Stimulated activated CD8-positive, alpha-beta memory T cell treated with anti-CD3 and anti-CD28 coated beads, Interleukin-7, amount 100 ng/mL, for 24 hours (primary cell): ENCODE measurements at places on chromosomes 2 and 18.

DNA sequence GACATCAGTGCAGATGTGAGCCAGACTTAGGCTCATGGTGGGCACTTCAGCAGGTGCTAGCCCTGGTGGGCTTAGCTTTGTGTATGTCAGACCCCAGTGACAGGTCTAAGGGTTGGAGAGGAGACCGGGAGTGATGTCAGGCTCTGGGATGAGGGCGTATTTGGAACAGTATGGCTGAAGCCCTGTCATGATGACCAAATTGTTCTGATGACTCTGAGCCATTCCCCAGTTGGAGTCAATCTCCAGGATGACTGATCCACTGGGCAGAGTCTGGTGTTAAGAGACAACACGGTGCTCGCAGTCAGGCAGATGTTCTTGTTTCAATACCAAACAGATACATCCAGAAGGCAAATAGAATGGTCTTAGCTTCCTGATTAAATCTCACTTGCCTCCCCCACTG, 241.5 kb downstream of the SOX11 start:
- DNase-seq = no peak

DNA sequence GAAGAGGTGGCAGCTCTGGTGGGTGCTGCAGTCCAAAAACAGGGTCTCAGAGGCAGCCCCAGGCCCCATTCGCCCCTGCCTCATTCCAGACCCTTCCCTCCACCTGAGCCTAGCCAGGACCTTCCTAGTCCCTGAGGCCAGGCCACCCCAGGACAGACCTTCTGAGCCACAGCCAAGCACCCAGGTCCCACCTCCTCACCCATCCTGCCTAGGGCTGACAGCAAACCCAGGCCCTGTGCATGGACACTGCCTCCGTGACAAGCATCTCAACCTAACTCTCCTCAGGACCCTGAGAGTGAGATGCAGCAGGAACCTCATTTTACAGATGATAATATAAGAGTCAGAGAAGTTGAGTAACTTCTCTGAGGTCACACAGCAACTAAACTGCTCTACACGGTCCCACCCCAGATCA, 15.5 kb downstream of the ADRA2B start:
- DNase-seq = no peak

DNA sequence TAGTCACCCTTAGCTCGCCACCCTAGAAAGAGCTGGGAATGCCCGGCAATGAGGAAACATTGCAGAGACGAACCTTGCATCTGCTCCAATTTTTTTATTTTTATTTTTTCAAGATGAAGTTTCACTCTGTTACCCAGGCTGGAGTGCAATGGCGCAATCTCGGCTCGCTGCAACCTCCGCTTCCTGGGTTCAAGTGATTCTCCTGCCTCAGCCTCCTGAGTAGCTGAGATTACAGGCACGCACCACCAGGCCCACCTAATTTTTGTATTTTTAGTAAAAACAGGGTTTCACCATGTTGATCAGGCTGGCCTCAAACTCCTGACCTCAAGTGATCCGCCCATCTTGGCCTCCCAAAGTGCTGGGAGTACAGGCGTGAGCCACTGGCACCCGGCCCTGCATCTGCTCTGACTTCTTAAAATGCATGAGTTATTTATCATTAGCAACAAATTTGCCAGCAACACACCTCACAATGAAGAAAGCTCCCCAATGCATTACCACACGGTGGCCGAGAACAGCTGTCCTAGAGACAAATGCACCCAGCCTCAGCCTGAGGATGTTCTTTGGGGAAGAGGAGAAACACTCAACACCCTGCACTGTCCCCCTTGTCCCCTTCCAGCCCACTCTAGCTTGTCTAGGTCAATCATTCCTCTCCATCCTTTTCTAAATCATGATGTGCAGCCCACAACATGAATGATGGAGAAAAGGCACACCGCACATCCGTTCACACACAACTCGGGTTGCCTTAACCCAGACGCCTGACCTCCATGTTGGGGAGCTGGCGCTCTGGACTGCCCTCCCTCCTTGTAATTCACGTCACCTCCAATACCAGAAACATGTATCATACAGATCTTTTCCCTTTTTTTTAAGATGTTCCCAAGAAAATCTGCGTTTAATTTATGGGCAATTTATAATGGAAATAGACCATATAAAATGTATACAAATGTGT, 46.9 kb downstream of the TTC32 start:
- no peak for DNase-seq

- no peak for DNase-seq
Observed at GRCh38 chr2:134466141-134466540, 212.3 kb downstream of the MGAT5 start.

- no peak for DNase-seq
Observed at GRCh38 chr18:6366776-6367175, 47.9 kb downstream of the L3MBTL4 start.

DNA sequence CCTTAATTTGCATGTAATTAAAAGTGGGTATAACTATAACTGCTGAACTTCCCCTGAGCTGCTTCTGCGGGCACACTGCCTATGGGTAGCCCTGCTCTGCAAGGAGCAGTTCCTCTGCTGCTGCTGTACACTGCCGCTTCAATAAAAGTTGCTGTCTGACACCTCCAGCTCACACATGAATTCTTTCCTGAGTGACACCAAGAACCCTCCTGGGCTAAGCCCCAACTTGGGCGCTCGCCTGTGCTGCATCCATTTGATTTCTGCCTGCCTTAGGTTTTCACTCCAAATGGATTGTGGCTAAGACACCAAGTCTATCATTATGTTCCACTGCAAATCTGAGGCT, 215.7 kb downstream of the ANAPC1 start:
- DNase-seq = no peak

DNA sequence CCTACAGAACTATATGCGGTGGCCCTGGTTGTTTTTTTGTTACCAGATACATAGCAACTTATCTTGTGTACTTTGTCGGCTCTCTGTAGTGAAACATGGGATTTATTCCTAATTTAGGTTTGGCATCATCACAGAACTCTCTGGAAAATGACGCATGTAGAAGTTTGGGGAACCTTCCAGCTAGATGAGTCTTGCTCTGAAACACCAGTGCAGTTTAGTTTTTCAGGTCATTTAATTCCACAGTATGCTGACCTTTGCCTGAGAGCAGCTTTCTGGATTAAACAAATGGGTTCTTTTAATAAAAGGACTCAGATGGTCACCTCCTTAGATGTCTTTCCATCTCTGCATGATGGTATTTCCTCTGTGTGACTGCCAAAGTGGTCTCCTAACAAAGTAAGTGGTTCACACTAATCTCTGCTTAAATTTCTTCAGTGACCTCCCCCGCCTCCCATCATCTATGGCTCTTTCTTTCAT, 39.9 kb downstream of the MYO3B start:
- no peak for DNase-seq

DNA sequence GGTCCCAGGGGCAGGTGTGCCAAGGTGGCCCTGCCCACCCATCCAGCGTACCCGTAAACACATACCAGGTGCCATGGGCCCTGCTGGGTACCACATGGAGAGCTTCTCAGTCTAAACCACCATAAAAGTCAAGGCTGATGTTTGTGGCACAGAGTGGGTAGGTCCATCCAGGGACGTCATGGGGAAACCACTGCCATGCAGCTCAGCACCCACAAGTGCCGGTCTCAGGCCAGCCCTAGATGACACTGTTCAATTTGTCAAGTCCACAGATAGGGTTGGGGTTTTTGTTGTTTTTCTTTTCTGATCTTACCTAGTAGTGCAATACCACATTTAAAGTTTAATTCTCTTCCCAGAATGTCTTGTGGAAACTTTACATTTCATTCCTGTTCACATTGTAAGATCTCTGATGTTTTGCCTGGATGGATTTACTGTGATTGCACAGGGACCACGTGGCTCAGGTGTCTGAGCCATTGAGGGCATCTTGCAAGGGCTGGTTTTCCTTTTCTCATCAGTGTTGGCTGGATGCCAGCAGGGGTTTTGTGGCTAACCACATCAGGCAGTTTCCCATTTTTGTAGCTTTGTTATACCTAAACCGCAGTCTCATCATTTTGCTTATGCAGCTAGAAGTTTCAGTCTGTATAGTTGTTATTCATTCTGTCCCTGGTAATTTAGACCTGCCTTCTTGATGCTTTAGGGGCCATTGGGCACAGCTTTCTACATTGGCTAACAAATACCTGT, 64.7 kb downstream of the STK25 start:
- DNase-seq = peak; percentile 90

DNA sequence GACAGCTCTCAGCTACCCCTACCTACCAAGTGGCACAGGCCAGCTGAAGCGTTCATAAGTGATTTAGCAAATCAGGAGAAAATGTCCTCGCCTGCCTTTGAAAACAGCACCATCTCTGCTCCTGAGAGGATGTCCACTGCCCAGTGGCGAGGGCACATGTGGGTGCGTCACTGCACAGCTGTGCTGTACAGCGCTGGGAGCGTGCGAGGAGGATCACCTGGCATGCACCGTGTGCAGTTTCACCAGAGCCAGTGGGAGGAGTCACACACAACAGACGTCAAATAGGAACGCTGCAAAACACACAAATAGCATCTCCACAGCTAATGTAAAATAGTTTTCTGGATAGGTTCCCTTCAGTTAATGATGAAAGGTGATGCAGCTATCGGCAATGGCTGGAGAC, 154.1 kb downstream of the HDAC4 start:
- no peak for DNase-seq

- no peak for DNase-seq
Observed at GRCh38 chr2:9690716-9691498, 60.1 kb upstream of the YWHAQ start.

- DNase-seq = no peak
Observed at GRCh38 chr2:111661286-111661940, 222.6 kb downstream of the ANAPC1 start.

- DNase-seq = no peak
Observed at GRCh38 chr2:97936199-97936598, 59.5 kb downstream of the TMEM131 start.

DNA sequence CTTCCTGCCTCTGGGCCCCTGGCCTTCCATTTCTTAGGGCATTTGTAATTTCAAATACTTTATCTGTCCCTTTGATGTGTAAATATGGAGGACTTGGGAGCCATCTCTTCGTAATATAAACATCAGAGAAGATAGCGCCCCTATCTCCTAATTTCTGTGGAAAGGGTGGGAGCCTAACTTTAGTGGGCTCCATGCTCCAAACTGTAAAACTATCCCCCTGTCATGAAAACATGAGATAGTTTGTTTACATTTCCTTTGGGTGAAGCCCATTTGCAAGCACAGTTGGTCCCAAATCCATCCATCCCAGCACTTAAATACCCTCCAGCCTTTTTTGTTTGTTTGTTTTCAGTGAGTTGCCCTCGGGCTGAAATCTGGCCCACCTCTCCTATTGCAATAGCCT, 782.6 kb upstream of the FSHR start:
- DNase-seq = no peak

GRCh38 chr2:154507186-154507585, 191.3 kb upstream of the KCNJ3 start:
- DNase-seq = no peak
